ENCODE measurements at places on chromosomes 16 and 17. TPM values are rescaled to one million over a fixed set of nuclear protein-coding genes. Genes with fewer than 3 reads are reported as not detected.

DNA sequence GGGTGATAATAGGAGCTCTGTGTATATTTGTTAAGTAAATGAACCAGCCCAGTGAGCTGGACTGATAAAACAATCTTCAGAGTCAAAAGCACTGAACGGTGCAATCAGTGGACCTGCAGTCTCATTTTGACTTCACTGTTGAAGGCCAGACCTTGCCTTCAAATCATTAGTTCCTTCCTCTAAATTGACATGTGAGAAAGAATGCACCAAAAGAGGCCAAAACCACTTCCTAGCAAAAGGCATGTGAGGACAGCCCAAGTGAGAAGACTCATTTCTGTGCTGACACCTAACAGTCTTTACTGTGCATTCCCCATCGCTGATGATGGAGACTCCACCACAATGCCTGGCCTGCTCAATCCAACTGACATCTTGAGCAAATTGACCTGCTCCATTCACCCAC lies 10.6 kb downstream of the GTF3C1 start:
- ATAC-seq: no peak

GRCh38 chr16:85698935-85699558 lies 10.3 kb upstream of the GINS2 start:
- ATAC-seq: no peak

SLC13A2 gene
- 0.17 TPM for total RNA-seq

DNA sequence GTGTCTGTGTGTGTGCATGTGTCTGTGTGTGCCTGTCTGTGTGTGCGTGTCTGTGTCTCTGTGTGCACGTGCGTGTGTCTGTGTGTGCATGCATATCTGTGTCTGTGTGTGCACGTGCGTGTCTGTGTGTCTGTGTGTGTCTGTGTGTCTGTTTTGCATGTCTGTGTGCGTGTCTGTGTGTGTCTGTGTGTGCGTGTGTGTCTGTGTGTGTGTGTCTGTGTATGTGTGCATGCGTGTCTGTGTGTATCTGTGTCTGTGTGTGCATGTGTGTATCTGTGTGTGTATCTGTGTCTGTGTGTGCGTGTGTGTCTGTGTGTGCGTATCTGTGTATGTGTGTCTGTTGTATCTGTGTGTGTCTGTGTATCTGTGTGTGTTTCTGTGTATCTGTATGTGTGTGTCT lies 5.4 kb downstream of the GSG1L2 start:
- no peak for ATAC-seq

DNA sequence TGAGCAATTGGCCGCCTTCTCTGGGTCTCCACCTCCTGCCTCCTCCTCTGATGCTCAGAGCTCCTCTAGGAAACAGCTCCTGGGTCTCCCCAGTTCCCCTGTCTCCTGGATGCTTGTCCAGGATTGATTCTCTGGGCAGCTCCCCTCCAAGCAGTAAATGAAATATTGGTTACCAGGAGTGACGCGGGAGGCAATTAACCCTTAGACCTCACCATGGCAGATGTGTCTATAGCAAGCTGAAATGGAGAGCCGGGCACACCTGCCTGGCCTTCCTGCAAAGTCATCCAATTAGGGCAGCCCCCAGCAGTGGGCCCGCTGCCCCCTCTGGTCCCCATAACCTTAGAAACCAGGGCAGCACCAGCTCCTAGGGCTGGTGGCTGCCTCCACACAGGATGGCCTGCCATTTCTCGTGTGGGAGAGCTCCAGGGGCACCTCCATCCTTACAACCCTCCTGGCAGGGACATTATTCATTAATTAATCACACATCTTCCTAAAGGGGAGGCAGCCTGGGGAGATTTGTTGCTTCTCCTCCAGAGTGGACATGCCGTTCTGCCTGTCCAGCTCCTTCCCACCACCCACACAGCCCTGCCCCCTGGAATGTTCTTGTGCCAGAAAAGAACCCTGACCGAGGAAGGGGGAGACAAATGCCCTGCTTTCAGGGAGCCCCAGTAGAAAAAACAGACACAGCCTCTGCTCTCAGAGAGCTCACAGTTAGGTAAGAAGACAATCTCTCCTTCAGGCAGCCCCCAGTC lies 8.3 kb upstream of the KIF18B start:
- ATAC-seq: no peak

ZG16 gene
- total RNA-seq: 0.17 TPM

DNA sequence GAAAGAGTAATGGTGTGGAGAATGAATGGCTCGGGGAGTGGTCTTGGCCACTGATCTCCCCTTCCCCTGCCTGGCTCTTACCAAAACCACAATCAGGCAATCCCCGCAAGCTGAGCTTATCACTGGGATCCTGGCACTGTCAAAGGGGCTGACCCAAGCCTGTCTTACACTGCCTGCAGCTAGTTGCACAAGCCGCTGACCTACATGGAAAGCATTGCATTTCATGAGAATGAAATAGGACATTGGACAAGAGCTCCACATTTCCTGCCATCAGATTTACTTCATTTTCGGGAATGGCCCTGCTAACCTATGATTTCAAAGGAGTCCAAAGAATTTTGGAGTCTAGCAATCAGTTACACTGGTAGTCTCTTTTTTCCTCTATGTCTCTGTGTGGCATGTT lies 146.4 kb downstream of the PCTP start:
- no peak for ATAC-seq

GRCh38 chr17:28643983-28644786 lies 773 bp downstream of the BLTP2 start:
- ATAC-seq: no peak

GRCh38 chr16:66294507-66294906 lies 72.0 kb upstream of the CDH5 start:
- ATAC-seq: no peak

GRCh38 chr17:6675201-6675825 lies 23.8 kb downstream of the C17orf100 start:
- no peak for ATAC-seq

DNA sequence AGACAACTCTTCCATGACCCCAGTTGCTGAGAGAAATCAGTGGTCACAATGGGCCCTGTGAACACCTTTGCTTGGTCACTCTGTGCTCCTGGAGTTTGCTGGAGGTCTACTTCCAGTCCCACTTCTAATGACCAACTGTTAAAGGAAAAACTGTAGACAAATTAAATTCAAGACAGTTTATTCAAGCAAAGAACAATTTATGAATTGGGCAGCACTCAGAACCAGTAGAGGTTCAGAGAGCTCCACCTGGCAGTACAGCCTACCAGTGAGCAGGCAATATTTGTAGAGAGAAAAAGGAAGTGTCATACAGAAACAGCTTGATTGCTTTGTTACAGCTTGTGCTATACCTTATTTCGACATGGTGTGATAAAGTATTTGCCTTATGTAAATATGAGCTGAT lies 116.5 kb downstream of the HS3ST3B1 start:
- no peak for ATAC-seq

ALOX12 gene
- total RNA-seq: 1.5 TPM

GRCh38 chr17:70654706-70655105 lies 485.4 kb downstream of the KCNJ2 start:
- ATAC-seq: no peak

GRCh38 chr16:89170346-89171215 lies 967 bp upstream of the CDH15 start:
- no peak for ATAC-seq
